ENCODE measurements at places on chromosomes 2 and 18.

DNA sequence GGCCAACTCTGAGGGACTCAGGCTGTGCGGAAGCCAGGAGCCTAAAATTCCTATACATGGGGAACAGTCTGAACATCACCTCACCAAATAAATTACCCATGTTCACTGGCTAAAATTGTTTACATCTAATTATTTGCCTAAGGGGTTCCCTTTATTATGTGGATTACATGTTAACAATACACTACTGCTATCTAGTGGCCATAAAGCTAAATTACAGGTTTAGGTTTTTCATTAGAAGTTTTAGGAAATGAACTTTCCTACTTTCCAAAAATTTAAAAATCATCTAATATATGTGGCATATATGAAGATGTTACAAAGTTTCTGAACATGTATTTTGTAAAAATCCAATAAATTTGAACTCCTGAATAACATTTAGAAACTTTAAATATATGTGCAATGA lies 40.3 kb downstream of the PLA2R1 start:
- DNase-seq: no peak

DNA sequence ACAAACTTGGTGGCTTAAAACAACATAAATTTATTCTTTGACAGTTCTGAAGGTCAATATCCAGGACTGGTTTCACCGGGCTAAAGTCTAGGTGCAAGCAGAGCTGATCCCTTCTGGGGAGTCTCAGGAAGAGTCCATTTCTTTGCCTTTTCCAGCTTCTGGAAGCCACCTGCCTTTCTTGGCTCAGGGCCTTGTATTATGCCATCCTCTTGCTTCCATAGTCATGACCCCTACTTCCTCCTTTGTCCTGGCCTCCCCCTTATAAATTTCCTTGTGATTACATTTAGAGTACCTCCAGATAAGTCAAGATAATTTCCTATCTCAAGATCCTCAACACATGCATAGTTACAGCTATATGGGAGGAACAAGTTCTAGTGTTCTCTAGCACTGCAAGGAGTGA lies 1089.5 kb downstream of the LRP1B start:
- no peak for DNase-seq

DNA sequence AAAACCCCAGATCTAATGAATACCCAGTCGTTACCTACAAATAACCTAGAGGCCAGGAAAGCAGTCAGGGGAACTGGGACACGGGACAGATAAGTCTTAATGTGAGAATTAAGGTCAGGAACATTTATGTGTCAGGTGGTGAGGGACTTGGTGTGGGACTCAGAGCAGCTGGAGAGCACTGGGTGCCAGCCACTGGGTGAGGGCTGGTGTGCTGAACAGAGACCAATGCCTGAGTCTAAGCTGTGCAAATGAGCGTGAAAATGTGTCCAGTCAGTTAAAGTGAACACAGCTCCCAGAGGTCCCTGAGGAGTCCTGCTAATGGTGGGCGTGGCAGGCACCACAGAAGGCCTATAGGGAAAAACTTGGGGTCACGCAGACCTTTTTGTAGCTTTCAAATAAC lies 225.9 kb downstream of the C1D start:
- DNase-seq: no peak

GRCh38 chr2:119771331-119771730 lies 11.6 kb downstream of the PTPN4 start:
- no peak for DNase-seq

DNA sequence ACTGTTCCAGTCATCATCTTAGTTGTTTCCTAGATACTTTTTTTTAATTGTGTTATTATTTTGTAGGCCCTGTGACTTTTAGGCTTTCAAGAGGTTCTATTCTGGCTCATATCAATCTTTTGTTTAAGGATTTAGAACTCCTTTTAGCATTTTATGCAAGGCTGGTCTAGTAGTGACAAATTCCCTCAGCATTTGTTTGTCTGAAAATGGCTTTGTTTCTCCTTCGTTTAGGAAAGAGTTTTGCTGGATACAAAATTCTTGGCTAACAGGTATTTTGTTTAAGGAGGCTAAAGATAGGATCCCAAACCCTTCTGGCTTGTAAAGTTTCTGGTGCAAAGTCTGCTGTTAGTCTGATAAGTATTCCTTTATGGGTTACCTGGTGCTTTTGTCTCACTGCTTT lies 116.6 kb upstream of the SLC66A3 start:
- no peak for DNase-seq

DNA sequence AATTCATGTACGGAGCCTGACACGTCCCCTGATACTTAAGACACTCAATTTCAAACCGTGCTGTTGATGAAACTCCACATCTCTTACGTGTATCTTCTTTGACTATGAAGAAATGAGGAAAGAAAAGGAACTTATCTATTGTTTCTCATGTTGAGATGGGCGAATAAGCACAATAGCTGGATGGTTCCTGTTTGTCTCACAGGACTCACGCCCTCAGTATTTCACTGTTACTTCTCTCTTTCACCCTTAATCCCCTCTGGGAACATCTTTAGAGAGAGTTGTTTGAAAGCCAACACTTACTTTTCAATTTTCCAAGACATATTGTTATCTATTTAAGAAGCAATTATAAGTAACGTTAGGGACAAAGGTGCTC lies 99.8 kb downstream of the COPS8 start:
- DNase-seq: no peak

- DNase-seq: no peak
These were observed 83.5 kb downstream of the OSBPL6 start for GRCh38 chr2:178277741-178278197.

- DNase-seq: no peak
These were observed 21.7 kb upstream of the LRRTM1 start for GRCh38 chr2:80326214-80326613.

GRCh38 chr2:127674241-127675209 lies 805 bp downstream of the LIMS2 start:
- no peak for DNase-seq

- DNase-seq: no peak
These were observed 103.4 kb downstream of the CCDC141 start for GRCh38 chr2:178946494-178946893.

GRCh38 chr2:216905649-216906329 lies 45.9 kb upstream of the TNP1 start:
- DNase-seq: no peak

GRCh38 chr18:62186774-62187542 lies at the start of the genes PIGN and RELCH:
Gene PIGN, minus strand, starts transcription at chr18:62187056. Its CDS starts 25,703 bp downstream, at chr18:62161353.
Gene RELCH, plus strand, starts transcription at chr18:62187255. Its CDS starts 251 bp downstream, at chr18:62187506.
- DNase-seq: peak; percentile 98

DNA sequence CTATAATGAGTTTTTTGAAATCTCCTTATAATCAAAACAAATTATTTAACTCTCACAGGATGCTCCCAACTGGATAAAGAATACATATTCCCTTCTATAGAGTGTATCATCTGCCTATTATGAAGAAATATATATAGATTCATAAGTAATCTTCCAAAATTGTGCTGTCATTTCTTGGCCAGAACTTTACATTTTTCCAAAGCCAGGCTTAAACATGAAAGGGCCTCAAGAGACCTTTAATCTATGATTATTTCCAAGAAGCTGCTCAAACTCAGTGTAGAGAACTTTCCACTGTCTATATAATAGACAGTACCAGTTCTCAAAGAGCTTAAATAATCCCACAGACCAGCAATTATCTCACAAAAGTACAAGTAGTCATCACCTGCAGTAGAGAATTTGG lies 211.0 kb downstream of the AKAIN1 start:
- no peak for DNase-seq

GRCh38 chr2:68059784-68060525 lies 2.8 kb downstream of the C1D start:
- DNase-seq: no peak

DNA sequence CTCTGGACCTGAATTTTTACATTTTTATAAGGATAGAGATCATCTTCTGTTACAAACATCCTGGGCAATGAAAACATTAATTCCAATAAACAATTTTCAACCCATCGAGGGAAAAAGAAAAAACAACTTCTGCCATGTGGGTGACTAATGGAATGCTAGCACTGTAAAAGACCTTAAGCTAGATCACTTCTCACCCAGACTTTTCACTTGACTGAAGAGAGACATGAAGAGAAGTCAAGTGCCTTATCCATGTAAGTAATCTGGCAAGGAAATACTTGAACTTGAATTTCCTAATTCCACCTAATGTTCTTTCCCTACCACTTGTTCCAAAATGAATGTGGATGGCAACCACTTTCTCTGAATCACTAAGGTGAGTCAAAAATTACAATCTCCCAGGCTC lies 98.3 kb upstream of the ACVR1C start:
- no peak for DNase-seq

DNA sequence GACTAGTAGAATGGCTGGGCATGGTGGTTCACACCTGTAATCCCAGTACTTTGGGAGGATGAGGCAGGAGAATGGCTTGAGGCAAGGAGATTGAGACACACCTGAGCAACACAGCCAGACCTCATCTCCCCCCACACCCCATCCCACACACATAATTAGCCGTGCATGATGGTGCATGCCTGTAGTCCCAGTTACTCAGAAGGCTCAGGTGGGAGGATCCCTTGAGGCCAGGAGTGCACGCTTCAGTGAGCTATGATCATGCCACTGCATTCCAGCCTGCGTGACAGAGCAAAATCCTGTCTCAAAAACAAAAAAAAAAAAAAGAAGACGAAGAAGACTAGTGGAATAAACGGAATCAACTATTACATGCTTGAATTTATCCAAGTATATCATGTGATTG lies 150.0 kb downstream of the STK39 start:
- DNase-seq: no peak

DNA sequence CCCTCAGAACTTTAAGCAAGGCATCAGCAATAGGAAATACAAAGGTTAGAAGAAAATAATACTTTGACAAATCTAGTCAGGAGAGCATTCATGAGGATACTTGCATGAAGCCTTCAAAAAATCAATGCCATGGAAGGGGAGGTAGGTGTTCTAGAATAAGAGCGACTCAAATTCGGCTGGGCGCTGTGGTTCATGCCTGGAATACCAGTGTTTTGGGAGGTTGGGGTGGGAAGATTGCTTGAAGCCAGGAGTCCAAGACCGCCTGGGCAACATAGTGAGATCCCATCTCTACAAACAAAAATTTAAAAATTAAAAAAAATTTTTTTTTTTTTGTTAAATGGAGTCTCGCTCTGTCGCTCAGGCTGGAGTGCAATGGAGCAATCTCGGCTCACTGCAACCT lies 21.8 kb downstream of the GBX2 start:
- no peak for DNase-seq

GRCh38 chr2:197940382-197940781 lies 136.0 kb downstream of the PLCL1 start:
- DNase-seq: no peak

DNA sequence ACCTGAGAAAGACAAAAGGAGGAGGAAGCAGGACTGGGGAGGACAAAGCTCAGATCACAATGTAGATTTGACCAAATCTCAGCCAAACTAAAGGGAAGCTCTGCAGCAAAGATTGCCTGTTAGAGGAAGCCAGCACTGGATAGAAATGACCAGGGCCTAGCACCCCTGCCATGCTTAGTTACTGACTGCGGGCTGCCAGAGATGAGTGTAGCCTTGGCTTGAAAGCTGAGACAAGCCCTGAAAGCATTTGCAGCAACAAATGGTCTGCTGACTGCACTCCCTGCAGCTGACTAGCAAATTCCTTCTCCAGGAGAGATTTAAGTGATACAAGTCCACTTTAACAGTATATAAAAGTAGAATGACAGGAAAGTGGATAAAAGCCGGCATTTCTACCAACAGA lies 140.9 kb upstream of the CRIM1 start:
- no peak for DNase-seq

DNA sequence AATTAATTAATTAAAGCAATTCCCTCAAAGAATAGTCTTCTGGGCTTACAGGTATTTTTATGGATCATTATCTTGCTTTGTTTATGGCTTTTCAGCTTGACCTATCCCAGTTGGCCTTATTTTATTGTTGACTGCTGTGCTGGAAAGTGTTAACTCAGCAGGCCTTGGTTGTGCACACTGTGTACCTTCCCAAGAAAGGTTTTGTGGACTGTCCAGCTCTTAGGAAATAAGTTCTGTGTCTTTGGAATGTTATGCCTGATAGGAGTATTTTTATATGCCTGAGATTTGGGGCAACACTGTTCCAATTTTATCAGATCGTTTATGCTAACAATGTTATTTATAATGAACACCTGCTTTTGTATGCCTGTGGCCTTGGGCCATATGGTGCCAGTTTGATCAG lies 671.9 kb upstream of the ZNF804A start:
- no peak for DNase-seq

GRCh38 chr2:173706936-173707335 lies 258.2 kb downstream of the SP3 start:
- no peak for DNase-seq

GRCh38 chr2:122692400-122693083 lies 937.1 kb downstream of the TSN start:
- DNase-seq: peak; percentile 83

- DNase-seq: no peak
These were observed 41.3 kb downstream of the VPS54 start for GRCh38 chr2:63977904-63978303.

GRCh38 chr2:9462886-9463697 lies 11.3 kb upstream of the IAH1 start:
- peak; percentile 16 for DNase-seq

DNA sequence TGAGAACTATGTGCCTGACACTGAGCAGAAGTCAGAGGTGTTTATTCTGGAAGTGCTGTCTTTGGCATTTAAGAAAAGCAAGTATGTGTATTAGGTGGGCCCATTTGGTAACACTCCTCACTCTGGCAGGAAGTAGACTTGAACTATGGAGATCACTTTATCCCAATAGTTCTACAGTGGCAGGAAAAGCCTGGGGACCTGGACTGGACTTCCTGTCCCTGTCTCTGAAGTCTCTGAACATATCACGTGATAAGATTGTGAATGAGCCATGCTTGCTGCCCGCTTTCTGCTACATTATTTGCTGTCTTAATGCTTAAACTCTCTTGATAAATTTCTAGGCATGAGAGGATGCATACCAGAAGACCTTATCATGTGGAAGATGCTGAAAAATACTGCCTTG lies 203.7 kb downstream of the MYO3B start:
- DNase-seq: no peak

DNA sequence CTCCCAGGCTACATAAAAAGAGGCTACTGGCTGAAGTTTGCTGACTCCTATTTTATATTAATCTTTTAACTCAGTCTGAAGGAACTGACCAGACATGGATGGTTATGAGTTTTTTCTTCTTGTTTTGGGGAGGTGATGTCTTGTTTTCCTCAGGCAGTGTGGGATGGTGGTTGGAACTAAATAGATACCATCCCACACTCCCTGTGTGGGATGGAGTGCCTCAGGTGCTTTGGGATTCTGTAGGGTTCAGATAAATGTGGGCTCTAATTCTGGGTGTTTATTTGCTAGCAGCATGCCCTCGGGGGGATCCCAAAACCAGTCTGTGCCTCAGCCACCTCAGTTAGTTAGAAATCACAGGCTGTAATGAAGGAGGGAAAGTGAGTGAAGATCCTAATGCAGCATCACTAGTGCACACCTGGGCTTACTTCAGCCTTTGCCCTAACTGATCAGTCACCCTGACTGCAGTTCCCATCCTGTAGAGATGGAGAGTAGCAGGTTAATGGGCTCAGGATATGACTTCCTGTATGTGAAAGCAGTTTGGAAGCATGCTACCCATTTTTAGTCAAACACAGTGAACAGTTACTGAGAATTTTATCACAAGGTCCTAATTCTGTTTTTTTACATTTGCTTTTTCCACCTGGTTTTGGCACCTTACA lies 132.2 kb downstream of the SPTBN1 start:
- no peak for DNase-seq

- DNase-seq: no peak
These were observed 65.1 kb downstream of the LRP1B start for GRCh38 chr2:142065700-142066099.
